ENCODE measurements at places on chromosomes 5 and 9. TPM values are rescaled to one million over a fixed set of nuclear protein-coding genes. Genes with fewer than 3 reads are reported as not detected.

DNA sequence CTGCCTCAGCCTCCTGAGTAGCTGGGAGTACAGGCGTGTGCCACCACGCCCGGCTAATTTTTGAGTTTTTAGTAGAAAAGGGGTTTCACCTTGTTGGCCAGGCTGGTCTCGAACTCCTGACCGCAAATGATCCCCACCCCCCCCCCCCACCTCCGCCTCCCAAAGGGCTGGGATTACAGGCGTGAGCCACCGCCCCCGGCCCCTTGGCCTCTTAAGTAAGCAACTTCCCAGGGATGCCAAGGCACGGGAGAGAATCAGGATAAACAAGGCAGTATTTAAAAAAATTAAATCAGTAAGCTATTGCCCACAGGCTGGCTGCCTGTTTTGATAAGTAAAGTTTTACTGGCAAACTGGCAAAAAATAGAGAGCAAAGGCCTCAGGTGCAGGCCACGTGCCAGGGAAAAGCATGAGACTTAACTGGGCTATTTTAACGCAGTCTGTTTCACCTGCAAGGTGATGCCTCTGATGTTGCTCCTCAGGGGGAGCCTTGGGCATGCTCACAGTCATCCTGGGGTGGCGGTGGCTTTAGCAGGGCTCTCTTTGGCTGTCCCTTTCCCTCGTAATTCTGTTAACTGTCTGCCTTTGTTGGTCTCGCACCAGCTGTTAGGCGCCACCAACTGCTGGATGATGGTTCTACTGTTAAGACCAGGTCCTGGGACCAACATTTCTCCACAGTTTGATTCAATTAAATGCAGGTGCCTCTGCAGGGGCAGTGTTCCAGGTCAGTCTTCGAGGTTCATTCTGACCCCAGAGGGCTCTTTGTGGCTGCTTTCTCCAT, 19.4 kb upstream of the RNF130 start:
- DNase-seq, result no peak

- no peak for DNase-seq
Measured at GRCh38 chr5:90438100-90438499, 28.5 kb upstream of the CETN3 start.

DNA sequence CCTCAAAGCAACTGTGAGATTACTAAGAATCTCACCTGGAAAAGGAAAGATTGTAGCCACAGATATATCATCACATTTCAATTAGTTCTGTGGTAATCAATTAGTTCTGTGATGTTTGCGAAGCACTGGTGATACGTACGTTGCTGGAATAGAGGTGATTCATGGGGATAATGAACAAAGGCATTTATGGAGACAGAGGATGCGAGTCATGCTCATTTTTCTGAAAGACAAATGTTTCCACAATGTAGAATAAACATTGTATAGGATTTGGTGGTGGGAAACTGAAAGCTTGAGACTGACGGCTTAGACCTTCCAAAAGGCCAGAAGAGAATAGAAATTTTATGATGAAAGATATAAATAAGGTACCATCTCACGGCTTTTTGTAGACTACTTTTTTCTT, 507.3 kb upstream of the TYRP1 start:
- peak; percentile 7 for DNase-seq

- no peak for DNase-seq
Measured at GRCh38 chr5:173626505-173626820, 10.0 kb upstream of the BOD1 start.

The PPP3R2 gene
- not detected for total RNA-seq

- no peak for DNase-seq
Measured at GRCh38 chr5:139207297-139208000, 9.3 kb upstream of the SIL1 start.

The PCDHB11 gene
- 1.8 TPM for total RNA-seq

The STPG3 gene
- total RNA-seq, result not detected

DNA sequence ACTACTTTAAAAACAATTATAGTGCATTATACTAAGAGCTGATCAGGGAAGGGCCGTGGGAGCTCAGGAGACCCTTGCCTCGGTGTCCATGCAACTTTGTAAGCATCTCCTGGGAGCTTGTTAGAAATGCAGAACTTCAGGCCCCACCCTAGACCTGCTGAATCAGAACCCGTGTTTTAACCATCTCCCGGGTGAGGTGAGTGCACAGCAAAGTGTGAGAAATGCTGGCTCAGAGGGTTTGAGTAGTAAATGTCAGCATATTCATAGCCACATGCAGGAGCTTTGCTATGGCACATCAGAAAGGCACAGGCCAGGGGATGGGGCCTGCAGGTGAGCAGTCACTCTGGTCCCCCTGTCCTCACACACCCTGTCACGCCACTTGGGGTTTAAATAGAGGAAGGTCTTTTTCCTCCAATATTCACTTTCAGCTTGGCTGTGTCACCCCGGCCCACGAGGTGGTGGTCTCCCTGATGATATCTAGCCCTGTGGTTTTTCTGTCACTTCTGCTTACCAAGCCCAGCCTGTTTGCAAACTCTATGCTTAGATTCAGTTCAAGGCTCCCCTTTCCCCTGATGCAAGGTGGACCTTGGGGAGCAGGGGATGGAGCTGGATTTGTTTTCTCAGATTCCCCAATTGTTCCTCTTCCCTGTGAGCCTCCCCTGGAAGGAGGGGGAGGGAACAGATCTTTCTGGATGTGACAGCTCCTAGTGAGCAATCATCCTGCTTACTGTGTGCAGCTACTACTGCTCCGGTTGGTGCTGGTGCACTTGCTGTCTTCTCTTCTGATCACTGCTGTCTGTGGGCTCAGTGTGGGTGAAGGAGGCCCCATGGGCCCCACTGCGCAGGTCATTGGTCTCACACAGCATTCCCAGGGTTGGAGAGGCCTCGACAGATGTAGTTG, 51.8 kb upstream of the TGFBR1 start:
- DNase-seq, result no peak

DNA sequence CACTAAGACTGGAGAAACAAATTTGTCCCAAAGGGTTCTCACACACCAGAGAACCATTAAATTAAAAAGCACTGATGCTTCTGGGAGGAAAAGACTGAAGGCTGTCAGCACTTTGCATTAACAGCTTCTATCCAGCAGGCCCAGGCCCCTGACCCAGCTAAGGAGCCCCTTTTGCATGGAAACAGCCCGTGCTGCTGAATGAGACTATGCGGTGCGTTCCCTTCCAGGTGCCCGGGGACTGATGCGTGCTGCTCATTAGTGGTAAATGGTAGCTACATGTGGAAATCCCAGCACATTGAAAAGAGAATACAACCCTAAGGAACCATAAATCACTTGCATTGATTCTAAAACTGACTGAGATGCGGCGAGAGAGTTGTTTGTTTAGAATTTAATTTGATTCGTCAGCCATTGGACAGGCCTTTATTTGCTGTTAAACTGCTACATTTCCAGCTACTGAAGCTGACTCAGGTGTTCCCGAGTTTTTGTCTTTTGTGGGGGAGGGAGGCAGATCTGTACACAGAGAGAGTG, 351.0 kb upstream of the SLC24A2 start:
- no peak for DNase-seq

The TEK gene
- 0.07 TPM for total RNA-seq

GRCh38 chr5:32129074-32129598, 45.0 kb downstream of the GOLPH3 start:
- no peak for DNase-seq

The SHISAL2B gene
- not detected for total RNA-seq

The GARNL3 gene
- 2.7 TPM for total RNA-seq

DNA sequence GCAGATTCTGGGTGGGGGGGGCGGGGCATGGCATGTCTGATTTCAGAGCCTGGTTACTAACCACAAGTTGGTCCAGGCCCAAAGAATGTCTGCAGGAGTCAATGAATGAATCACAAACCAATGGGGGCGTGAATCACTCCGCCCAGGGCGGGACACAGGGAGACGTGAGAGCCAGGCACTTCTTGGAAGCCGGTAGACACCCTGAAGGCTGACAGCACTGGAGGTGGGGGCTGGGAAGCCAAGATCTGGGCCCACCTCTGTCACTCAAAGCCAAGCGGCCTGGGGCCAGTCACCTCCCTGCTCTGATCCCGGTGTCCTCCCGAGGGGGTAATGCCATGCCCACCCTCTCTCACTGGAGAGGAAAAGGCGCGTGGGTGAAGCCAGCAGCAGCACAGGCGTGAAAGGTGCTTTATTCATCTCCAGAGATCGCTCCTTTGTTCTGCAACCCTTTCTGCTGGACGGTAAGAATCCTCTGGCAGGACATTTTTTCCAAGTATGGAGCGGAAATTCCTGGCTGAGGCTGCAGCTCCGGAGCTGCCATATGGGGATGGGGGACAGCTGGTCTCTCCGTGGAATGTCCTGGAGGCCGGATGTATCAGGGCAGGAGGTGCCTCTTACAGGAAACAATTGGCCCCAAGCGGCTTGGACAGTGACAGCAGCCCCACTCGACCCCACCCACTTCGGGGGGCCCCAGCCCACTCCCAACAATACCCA, 85.0 kb downstream of the STK10 start:
- peak; percentile 94 for DNase-seq

The SFXN1 gene
- 56.9 TPM for total RNA-seq

GRCh38 chr5:22495016-22495720, 358.0 kb downstream of the CDH12 start:
- DNase-seq, result no peak

GRCh38 chr5:170333161-170333910, 35.8 kb upstream of the LCP2 start:
- no peak for DNase-seq

DNA sequence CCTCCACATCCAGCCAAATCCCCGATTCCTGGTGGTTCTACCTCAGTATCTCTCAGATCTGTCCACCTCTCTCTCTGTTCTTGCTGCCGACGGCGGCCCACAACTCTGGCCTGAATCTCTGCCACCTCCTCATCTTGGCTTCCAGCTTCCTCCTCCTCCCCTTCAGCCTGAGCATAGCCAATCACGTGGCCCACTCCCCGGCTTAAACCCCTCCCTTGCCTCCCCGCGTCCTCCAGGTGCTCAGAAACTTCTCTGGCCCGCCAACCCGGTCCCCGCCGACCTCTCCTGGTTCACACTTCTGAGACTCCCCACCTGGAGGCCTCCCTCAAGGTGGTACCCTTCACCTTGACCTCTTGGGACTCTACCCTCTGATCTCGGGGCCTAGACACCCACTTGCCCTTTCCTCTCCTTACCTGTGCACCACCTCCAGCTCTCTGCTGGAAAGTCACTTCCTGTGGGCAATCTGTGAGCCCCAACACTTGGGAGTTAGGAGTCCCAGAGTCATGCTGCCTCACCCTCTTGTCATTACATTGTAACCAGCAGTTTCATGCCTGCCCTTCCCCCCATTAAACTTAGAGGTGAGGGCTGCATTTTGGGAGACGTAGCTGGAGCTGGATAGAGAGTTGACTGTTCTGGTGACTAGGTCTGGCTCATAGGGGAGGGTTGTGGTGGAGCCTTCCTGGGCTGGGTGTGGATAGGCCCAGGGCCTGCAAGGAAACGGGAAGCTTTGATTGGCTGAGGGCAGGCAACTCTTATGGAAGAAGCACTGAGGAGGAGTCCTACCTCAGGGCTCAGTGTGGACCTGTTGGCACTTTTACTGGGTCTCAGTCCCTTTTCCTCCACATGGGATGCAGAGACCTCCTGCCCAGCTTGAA, 4.5 kb upstream of the SET start:
- DNase-seq, result peak; percentile 61

The CCL21 gene
- not detected for total RNA-seq

- no peak for DNase-seq
Measured at GRCh38 chr5:74440341-74440740, 200.2 kb downstream of the ENC1 start.

DNA sequence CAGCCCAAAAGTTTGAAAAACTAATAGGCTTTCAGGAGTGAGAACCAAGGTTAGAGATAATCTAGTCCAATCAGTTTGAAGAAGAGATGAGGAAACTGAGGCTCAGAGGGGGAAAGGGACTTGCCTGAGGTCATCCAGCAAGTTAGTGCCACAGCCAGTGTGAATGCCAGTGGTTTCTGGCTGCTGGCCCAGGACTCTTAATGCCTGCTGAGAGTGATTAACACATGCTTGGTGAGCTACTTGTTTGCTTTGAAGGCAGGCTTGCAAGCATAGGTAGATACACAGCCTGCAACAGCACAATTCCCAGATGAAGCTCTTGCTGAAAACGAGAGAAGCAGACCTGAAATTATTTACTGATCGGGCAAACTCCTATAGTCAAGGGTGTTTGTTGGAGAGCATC, 591.6 kb upstream of the SGCD start:
- no peak for DNase-seq

- DNase-seq, result no peak
Measured at GRCh38 chr5:91329283-91329682, 53.8 kb downstream of the ARRDC3 start.

- no peak for DNase-seq
Measured at GRCh38 chr5:15995341-15996052, 184.1 kb downstream of the MARCHF11 start.

DNA sequence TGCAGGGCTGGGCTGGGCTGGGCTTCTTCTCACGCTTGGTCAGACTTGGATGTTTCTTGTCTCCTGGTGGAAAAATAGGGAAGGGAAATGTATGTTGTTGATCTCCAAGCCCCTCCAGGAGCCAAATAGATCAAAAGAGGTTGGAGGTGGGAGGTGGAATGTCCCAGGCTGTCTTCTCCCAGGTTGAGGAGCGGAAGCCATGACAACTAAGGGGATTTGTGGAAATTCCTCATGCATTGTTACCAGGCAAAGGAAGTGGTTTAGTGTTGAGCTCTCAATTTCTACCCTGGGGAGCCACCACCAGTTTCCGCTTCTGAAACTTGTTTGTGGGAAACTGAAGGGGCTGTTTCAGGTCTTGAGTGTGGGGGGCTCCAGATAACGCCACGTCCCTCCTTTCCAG, 79.0 kb downstream of the SPRY4 start:
- DNase-seq, result no peak

All from kidney epithelial cell (primary cell).